Liver (tissue), 10 donors: ENCODE measurements at places on chromosomes 2 and 18.

- no peak overlapping the region for H3K4me3 ChIP-seq
- H3K27me3 ChIP-seq: no peaks in the 10 kb centered on the region
Measured at GRCh38 chr2:44833171-44834069, 108.1 kb upstream of the SIX3 start.

- no peaks in the 10 kb centered on the region for H3K36me3 ChIP-seq
- H3K27ac ChIP-seq: no peak overlapping the region
- no peak for DNase-seq
- no peaks in the 10 kb centered on the region for H3K27me3 ChIP-seq
- H3K4me1 ChIP-seq: no peaks in the 10 kb centered on the region
Measured at GRCh38 chr2:151927501-151928221, 99.4 kb upstream of the ARL5A start.

DNA sequence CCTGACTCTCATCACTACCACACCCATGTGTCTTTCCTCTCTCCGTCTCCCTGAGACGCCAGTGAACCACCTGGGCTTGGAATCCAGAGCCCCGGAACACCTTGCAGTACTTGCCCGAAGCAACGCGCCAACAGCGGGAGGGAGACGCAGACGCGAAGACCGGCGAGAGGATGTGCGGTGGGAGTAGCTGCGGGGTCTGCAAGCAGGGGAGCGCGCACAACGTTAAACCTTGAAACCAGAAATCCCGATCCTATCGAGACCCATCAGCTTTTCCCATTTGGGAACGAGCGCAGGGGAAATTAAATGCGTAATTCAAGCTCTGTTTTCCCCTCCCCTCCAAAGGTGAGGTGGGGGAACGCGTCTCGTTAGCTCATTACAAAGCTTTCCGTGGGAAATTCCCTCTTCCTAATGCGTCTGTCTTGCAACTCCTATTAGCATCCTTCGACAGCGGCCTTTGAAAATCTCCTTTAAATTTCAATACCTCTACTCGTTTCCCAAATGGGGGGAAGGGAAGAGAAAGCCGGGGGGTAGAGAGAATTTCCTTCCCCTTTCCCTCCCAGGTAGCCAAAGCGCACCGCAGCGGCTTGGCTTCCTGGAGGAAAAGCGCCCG lies 421 bp upstream of the CNTNAP5 start:
- H3K27ac ChIP-seq: no peak overlapping the region
- no peak for DNase-seq
- H3K36me3 ChIP-seq: no peaks in the 10 kb centered on the region
- H3K27me3 ChIP-seq: no peaks in the 10 kb centered on the region
- H3K4me3 ChIP-seq: no peak overlapping the region

- H3K4me3 ChIP-seq: no peak overlapping the region
- H3K27me3 ChIP-seq: no peaks in the 10 kb centered on the region
- no peak overlapping the region for H3K27ac ChIP-seq
- H3K36me3 ChIP-seq: no peaks in the 10 kb centered on the region
- H3K4me1 ChIP-seq: peaks cover 1% of the 10 kb centered on the region
Measured at GRCh38 chr2:42129947-42130346, 39.2 kb upstream of the EML4 start.

DNA sequence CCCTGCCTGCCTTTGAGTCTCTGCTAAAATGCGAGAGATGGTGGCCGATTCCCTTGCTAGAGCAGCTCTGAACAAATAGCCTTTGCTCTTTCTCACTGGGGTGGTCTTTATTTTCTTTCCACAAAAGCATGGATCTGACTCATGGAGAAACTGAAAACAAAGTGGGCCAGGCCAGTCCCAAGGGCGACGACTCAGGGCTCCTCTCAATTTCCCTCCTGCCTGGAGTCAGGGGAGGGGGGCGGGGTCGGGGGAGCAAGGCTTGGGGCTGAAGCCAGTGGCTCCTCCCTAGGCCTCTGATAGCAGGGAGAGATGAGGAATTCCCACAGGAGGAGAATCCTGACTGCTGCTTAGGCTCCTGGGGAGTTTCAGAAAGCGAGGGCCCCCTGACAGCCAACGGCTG lies 17.1 kb upstream of the IL1R2 start:
- no peak overlapping the region for H3K4me3 ChIP-seq
- H3K36me3 ChIP-seq: peaks cover 3% of the 10 kb centered on the region
- H3K27ac ChIP-seq: no peak overlapping the region
- DNase-seq: no peak

- H3K4me1 ChIP-seq: no peaks in the 10 kb centered on the region
- DNase-seq: no peak
- no peak overlapping the region for H3K4me3 ChIP-seq
- no peaks in the 10 kb centered on the region for H3K36me3 ChIP-seq
- H3K27ac ChIP-seq: no peak overlapping the region
Measured at GRCh38 chr18:53756610-53756972, 467.9 kb downstream of the MBD2 start.

DNA sequence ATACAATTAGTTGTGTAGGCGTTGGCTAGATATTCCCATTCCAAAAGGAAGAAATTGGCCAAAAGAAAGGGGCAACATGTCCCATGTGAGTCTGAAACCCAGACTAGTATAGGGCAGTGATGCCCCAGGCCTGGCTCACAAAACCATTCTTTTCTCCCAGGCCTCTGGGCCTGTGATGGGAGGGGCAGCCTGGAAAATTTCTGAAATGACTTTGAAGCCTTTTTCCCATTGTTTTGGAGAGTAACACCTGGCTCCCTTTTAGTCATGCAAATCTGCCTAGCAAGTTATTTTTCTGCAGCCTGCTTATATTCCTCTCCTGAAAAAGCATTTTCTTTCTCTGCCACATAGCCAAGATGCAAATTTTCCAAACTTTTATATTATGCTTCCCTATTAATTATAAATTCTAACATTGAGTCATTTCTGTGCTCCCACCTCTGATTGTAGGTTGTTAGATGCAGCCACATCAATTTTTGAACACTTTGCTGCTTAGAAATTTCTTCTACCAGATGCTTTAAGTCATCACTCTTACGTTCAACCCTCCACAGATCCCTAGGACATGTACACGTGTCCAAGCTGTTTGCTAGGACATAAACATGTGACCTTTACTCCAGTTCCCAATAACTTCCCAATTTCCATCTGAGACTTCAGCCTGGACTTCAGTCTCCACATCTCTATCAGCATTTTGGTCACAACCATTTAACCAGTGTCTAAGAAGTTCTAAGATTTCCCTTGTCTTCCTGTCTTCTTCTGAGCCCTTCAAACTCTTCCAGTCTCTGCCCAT lies 76.1 kb upstream of the MC4R start:
- no peak overlapping the region for H3K4me3 ChIP-seq
- no peaks in the 10 kb centered on the region for H3K27me3 ChIP-seq
- H3K36me3 ChIP-seq: no peaks in the 10 kb centered on the region
- H3K4me1 ChIP-seq: no peaks in the 10 kb centered on the region
- no peak overlapping the region for H3K27ac ChIP-seq
- no peak for DNase-seq

GRCh38 chr2:7516484-7517063 lies 599.4 kb downstream of the RNF144A start:
- no peak overlapping the region for H3K27ac ChIP-seq
- no peaks in the 10 kb centered on the region for H3K27me3 ChIP-seq
- no peaks in the 10 kb centered on the region for H3K4me1 ChIP-seq
- no peak overlapping the region for H3K4me3 ChIP-seq
- H3K36me3 ChIP-seq: no peaks in the 10 kb centered on the region

DNA sequence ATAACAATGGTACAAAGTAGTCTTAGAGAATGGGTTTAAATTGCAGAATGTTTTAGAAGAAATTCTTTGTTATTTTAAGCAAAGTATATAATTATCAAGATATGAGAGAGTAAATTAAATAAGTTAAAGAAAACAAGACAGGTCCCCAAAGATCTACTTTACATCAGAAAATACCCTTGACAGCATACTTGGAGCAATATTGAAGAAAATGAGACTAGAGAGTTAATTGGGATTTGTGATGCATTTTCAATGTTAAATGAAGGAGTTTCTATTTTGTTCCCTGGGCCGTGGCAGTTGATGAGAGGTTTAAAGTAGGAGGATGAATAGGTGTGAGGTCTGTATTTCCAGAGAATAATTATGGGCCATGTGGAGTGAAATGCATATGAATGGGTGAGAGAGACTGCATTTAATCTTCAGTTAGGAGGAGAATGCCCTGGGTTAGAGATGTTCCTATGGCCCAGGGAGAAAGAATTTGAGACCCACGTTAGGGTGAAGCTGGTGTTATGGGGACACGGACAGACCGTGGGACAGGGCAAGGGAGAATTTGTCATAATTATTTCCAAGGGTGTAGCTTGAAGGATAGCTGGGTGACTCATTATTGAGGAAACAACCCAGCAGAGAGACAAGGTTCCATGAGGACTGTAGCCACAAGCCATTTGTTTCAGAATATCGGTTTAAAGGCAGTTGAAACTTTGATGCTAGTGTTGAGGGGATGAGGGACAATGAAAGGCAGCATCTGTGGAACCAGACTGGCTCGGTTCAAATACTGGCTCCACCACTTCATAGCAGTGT lies 22.7 kb downstream of the MGAT5 start:
- no peak overlapping the region for H3K27ac ChIP-seq
- no peaks in the 10 kb centered on the region for H3K27me3 ChIP-seq
- H3K4me3 ChIP-seq: no peak overlapping the region
- no peak for DNase-seq
- H3K36me3 ChIP-seq: no peaks in the 10 kb centered on the region

- H3K27ac ChIP-seq: no peak overlapping the region
- H3K27me3 ChIP-seq: no peaks in the 10 kb centered on the region
- no peaks in the 10 kb centered on the region for H3K4me1 ChIP-seq
- peaks cover 28% of the 10 kb centered on the region for H3K36me3 ChIP-seq
- no peak for DNase-seq
Measured at GRCh38 chr2:218277921-218278320, 7.6 kb downstream of the PNKD start.

DNA sequence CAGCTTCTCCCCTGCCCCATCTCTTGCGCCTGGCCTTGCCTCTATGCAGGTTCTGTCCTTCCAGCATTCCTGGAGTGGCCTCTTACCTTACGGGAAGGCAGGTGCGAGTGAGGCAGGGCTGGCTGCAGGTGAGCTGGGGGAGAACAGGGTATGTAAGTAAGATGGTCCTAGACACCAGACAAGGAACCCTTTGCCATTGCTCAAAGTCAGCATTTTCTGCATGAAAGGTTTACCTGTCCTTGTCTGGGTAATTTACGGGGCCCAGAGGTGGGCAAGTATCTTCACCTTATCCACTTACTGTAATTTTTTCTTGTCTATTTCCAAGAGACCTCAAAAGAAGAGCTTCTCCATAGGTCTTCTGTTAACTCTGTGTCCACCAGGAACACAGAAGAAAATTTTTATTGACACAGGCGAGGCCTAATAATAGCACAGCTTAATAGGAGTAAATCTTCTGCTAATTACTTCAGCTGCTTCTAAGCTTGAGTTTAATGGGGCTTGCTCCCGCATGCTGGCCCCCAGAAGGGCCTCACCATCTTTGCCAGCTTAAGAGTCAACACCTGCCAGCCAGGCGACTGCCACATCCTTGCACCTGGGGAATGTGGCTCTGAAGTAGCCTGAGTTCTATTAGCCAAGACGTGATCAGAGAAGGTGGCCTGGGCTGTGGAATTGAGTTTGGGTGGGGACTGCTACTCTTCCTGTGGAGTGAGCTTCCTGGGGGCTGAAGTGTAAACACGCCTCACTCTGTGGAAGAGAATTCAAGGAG lies 27.1 kb downstream of the PCARE start:
- H3K27ac ChIP-seq: no peak overlapping the region
- no peak overlapping the region for H3K4me3 ChIP-seq
- H3K4me1 ChIP-seq: no peaks in the 10 kb centered on the region
- no peaks in the 10 kb centered on the region for H3K36me3 ChIP-seq
- DNase-seq: no peak

GRCh38 chr2:200189964-200190363 lies 116.5 kb upstream of the SPATS2L start:
- no peak overlapping the region for H3K27ac ChIP-seq
- peaks cover 9% of the 10 kb centered on the region for H3K4me1 ChIP-seq
- H3K4me3 ChIP-seq: no peak overlapping the region
- no peak for DNase-seq
- no peaks in the 10 kb centered on the region for H3K36me3 ChIP-seq

DNA sequence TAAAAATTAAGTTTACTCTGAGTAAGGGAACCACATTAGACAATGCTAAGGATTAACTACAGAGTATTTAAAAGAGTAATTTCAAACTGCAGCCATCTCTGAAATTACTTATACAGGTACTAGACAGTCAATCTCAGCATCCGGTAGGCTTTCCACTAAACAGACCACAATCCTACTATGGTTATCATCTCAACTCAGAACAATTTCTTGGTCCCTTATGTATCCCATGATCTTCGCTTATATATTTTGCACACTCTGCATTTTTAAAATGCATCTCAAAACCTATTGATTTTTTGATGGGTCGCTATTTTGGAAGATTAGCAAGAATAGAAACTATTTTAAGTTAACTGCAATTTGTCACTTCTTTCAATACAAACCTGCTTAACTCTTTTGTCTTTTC lies 1.4 kb downstream of the PPP4R1 start:
- no peaks in the 10 kb centered on the region for H3K36me3 ChIP-seq
- H3K27me3 ChIP-seq: no peaks in the 10 kb centered on the region
- H3K4me3 ChIP-seq: peak overlapping the region; percentile 91
- H3K27ac ChIP-seq: peak overlapping the region; percentile 91

- no peak for DNase-seq
- H3K36me3 ChIP-seq: peaks cover 3% of the 10 kb centered on the region
- H3K27me3 ChIP-seq: no peaks in the 10 kb centered on the region
- no peak overlapping the region for H3K27ac ChIP-seq
Measured at GRCh38 chr2:71496156-71496770, 42.9 kb downstream of the DYSF start.

DNA sequence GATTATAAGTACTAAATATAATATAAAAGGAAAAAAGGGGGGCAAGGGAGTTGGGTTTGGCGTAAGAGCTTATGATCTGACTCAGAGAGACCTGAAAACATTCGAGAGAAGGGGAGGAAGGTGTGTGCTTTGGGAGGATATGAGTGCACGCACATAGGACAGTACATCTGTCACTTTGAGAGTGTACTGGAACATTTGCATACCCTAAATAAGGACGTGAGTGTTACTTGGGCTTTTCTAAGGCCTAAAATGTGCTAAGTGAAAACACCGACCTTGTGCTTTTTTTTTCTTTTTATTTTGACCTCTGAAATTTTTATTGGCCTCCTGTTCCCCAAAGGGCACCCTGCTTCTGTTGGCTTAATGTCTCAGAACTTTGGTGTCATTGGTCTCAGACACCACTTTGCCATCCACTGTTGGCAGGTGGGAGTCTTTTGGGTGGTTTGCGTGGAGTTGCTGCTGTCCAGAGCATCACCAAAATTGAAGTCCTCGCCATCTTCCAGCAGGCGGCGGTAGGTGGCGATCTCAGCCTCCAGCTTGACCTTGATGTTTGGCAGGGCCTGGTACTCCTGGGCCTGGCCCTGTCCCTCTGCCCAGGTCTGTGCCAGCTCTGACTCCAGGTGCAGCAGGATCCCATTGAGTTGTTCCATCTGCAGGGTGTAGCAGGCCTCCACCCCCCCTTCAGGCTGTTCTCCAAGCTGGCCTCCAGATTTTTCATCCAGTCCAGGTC lies 57.7 kb downstream of the CD28 start:
- no peak for DNase-seq
- no peak overlapping the region for H3K4me3 ChIP-seq
- no peaks in the 10 kb centered on the region for H3K36me3 ChIP-seq
- H3K4me1 ChIP-seq: no peaks in the 10 kb centered on the region
- no peaks in the 10 kb centered on the region for H3K27me3 ChIP-seq
- no peak overlapping the region for H3K27ac ChIP-seq
